Activated gamma-delta T cell treated with Interleukin-2 at 50 U/mL for 16 hours (primary cell): ENCODE measurements at places on chromosomes 1 and 21.

DNA sequence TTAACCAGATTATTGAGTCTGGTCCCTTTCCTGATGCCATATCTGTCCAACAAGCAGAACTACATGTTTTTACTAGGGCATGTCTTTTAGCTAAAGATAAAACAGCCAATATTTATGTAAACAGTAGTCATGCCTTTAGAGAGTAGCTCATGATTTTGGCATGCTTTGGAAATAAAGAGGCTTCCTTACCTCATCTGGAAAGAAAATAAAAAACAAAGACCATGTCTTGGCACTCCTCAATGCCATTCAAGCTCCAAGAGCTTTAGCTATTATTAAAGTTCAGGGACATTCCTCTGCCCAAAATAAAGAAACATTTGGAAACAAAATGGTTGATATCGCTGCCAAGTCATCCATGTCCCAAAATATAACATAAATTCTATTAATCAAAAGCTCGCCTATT, 202.4 kb downstream of the URB2 start:
- DNase-seq = no peak

DNA sequence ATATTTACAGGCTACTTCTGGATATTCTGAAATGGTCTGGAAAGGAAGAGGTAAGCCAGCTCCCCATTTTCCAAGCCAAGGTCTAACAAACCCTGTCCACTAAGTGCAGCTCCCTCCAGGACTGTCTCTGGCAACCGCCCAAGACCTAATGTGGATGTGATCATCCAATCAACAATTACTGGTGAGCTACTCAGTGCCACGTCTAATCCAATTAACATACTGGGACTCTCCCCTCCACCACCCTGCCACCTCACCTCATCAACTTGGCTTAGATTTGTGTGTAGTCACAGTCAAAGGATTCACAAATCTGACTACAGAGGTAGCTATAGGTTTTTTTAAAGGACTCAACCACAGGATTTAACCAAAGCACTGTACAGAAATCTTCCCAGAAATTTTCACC, 25.4 kb upstream of the S100A7 start:
- no peak for DNase-seq

DNA sequence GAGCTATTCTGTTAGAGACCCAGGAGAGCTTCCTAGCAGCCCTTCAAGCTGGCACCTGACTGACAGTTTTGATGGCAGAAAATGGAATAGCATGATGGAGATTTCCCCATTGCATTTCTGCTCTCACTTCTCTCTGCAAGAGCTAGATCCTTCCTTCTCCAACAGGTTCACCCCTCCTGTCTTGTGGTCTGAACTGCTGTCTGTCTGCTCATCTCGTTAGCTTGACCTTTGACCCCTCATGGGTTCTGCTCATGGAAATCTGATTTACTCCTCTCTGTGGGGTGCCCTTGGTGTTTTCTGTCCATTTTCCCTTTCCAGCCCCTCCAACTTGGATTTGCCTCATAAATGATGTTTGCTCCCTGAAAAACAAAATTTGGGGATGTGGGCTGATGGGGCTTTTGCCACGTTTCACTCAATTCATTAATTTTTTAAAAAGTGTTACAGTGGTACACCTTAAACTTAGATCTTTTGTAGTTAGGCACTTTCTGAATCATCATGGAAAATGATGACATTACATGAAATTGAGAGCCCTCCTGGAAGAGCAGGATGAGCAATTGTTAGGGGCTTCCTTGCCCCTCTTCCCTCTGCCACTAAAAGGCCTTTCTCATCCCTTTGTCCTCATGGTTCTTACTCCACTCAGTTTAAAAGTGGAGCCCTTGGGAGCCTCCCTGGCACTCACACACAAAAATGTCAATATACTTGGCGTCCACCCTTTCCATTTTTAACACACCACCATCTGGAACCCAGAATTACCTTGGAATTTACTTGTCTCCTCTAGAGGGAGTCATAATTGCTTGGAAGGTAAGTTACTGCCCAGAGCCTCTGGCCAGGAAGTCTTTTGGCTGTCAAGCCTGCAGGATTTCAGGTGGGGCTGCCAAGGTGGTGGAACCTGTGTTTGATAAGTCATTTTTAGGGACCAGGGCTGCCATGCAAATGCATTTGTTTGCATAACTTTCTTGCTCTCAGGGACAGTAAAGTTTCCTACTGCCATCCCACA, 31.9 kb upstream of the IL19 start:
- no peak for DNase-seq

DNA sequence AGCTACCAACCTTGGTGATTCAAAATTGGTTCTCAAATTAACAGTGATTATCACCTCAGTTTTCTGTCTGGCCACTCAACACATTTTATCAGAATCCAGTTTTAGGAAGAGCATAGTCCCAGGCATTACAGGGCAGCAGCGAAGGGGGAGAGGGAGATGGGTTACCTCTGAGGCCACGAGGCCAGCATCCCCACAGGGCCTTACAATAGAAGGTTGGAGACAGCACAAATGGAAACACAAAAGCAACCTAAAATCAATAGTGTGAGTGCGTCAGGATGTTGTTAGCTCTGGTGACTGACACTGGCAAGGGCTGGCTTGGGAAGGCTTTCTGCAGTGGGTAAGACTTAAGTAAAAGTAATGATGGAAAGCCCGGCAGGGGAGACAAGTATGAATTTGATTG, 79.5 kb downstream of the JAK1 start:
- no peak for DNase-seq

DNA sequence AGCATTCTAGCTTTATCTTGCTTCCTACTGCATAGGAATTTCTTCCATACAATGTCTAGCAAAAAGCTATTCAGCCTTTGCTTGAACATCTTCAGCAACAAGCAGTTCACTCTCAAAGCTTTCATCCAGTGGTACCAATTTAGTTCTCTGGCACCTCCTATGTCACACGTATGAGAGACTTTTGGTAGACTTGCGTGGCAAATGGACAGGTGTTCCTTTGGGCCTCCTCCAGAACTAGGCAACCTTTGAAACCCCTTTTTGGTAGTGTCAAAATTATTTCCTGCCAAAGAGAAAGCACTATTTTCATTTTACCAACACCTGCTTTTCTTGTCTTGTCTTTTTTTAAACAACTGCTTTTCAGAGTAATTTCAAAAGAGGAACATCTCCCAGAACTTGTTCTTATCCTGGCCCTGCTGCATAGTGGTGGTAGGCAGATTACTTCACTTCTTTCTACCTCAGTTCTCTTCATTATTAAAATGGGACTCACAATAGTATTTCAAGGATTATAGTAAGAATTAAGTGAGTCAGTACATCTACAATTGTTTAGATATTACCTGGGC, 122.4 kb downstream of the MAST2 start:
- no peak for DNase-seq

- no peak for DNase-seq
These were observed 341.5 kb downstream of the KCNH1 start for GRCh38 chr1:210792250-210793102.

DNA sequence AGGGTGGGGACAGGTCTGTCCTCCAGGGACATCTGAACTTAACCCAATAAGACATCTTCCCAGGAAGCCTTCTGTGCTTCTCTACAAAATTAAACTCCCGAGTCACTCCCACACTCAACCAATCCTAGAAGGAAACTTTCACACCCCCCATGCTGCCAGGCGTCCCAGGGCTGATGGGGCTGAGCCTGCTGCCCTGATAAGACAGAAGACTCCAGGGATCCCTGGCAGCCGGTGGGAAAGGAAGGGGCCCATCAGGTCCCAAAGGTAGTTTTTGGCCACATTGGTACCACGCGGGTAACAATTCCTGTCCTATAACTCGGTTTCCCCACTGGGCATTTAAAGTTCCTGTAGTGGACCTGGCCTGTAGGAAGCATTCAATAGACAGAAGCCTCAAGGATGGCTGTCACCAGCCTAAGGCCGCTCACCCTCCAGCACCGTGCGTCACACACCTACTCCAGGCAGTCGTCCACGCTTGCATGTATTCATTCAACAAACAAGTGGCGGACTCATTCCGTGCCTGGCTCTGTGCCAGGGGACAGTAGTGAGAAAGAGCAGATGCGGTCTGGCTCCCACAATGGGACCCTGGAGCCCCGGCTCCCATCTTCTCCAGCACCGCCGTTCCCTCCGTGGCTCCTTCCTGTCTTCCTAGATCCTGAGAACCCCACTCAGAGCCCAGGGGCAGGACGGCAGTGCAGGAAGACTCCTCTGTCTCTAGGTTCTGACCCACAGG, 465.2 kb downstream of the NPHP4 start:
- no peak for DNase-seq

DNA sequence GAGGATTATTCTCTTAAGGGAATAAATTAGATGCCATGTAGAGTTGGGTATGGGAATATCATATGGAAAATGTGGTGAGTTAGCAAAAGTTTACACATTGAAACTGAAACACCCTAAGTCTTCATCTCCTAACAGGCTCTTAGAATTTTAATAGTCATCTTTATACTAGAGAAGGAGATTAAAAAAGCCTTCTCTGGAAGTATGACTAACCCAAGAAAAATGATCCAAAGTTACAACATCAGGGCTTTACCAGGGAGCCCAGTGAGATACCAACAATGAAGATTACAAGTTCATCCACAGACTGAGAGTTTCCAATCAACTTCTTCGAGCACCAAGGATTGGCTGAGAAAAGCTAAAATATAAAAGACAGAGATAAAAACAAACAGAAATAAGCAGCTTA, 70.0 kb upstream of the KIAA0040 start:
- no peak for DNase-seq

GRCh38 chr1:180135535-180135934, 19.1 kb upstream of the QSOX1 start:
- DNase-seq = no peak
